Fibroblast of the aortic adventitia (primary cell): ENCODE measurements at places on chromosomes 2 and 18. TPM values are rescaled to one million over a fixed set of nuclear protein-coding genes. Genes with fewer than 3 reads are reported as not detected.

Gene ATP8B1
- total RNA-seq: 11.2 and 80.4 TPM in 2 replicates

Gene PRKAG3
- total RNA-seq: 0.18 and 0.41 TPM in 2 replicates

Gene POTEC
- total RNA-seq: under 0.01 TPM in 1 of 2 replicates, not detected in the other

DNA sequence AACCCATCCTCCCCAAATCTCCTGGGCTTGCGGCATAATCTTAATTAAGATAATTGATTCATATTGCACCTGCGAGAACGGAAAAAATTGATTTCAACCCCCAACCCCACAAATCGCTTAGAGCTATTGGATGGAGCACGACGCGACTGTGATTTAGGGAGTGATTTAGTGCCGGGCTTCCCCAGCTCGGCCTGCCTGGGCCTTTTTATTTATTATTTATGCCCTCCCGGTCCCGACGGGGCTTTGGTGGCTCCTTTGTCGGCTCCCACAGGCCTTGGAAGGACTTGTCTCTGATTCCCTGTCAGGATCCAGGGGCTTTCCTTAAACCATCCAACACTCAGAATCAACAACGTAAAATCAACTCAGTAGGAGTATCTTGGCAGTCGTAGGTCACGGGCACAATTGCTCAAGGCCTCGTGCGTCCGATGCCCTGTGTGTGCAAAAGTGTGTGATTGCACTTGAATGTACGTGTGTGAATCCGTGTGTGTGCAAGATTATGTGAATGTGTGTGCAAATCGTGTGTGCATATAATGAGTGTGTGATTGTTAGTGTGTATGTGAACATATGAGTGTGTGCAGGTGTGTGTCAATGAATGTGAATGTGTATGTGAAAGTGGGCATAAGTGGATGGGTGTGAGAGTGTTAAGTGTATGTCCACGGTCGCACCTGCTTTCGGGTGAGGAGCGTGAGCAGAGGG, 4.3 kb upstream of the NEUROD1 start:
- DNase-seq: no peak

- no peak for DNase-seq
Observed at GRCh38 chr2:136000502-136000901, 15.1 kb upstream of the DARS1 start.

- peak; percentile 27 for DNase-seq
Observed at GRCh38 chr2:24334245-24334633, 26.1 kb downstream of the ITSN2 start.

DNA sequence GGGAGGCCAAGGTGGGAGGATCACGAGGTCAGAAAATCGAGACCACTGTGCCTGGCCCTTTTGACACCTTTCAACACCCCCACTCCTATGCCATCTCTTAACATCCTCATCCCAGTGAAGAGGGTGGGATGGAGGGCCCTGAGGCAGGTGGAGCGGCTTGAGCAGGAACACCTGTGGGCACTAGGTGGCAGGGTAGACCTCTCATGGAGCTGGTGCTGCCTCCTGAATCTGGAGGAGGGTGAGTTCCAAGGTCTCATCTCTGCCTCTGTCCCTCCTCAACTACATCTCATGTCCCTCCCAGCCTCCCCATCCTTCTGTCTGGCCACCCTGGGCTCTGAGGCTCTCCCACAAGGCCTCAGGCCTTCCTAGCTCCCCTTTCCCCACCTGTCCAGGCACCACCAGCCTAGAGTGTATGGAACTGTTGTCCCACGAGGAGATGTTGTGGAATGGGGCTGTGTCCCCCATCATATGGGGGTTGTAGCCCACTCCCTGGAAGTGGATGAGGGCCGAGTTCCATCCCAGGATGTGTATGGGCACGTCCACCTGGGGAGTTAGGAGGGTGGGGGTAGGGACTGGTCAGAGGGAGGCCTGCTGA, 17.0 kb upstream of the CRYBA2 start:
- no peak for DNase-seq

DNA sequence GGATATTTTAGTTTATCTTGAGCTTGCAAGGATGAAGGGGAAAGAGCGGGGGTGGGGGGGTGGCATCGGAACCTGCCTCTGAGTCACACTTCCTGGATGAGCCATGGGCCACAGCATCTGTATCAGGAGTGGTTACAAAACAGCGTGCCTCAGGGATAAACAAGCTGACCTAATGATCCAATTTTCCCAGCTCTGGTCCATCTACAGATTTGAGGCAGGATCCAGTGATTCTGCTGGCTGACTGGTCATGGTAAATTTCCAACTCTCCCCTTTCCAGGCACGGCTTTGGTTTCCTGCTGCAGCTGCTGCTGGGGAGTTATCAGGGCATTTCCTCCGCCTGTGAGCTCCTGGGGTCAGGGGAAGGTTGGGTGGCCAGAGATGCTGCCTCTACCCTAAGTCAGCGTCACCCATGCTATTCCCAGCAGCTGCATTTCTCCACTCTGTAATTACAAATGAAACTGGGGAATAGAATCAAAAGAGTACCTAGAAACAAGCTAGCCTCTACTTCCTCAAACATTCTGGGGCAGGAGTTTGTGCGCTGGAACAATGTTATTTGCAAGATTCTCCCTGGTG, 4.7 kb upstream of the HPCAL1 start:
- peak; percentile 85 for DNase-seq
